ENCODE measurements at places on chromosomes 2 and 18.

DNA sequence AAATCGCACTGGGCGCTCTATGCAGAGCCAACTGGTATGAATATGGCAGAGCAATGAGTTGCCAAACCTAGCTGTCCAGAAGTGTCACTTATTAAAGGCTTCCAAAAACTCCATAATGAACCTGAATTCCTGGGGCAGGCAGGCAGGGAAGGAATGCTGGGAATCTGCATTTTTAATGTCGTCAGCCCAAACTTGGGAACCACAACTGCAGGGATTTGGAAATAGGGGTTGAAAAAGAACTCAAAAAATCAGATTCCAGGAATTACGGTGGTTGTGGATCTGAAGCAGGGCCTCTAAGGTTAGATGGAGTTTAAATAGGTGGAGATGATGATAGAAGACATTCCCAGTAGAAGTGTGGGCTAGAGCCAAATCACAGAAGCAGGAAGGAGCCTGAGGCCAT is 15.0 kb downstream of the NCKAP5 start:
- no peak for DNase-seq

DNA sequence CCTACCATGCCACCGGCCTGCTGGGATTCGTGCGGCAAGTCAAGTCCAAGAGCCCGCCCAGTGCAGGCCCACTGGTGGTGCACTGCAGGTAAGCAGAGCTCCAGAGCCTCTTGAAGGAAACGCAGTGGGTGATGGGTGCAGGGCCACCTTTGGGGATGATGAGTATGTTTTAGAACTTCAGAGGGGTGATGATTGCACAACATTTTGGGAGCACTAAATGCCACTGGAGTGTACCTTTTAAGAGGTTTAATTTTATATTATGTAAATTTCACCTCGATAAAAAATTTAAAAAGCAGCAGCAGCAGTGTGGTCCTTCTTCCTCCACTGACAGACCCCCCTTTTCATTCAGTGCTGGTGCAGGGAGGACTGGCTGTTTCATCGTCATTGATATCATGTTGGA is 233.1 kb upstream of the RAB12 start:
- no peak for DNase-seq

- DNase-seq = no peak
Observed at GRCh38 chr2:165474619-165475276, 5.2 kb downstream of the CSRNP3 start.

- DNase-seq = no peak
Observed at GRCh38 chr2:151175864-151176263, 85.8 kb downstream of the RBM43 start.

- no peak for DNase-seq
Observed at GRCh38 chr2:191264647-191265081, 19.5 kb downstream of the MYO1B start.

DNA sequence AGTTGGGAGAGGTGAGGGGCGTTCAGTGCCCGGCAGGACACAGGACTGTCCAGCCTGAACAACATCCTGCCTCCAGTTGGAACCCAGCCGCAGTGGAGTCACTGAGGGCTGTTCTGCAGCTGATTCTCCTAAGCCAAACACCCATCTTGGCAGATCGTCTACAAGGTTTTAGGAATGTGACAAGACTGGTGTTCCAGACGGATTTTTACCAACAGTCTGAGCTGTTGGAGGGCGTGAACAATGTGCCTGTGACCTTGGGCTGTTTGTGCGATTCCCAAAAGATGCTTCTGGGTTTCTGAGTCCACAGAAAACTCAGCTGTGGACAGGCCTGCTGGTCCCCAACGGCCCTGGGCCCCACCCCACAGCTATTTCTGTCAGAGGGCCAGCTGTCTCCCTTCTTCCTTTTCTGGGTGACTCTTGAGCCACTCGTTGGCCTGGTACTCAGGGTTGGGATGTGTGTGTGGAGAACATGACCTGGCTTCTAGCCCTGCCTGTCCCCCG is 5.7 kb downstream of the LRRFIP1 start:
- no peak for DNase-seq

DNA sequence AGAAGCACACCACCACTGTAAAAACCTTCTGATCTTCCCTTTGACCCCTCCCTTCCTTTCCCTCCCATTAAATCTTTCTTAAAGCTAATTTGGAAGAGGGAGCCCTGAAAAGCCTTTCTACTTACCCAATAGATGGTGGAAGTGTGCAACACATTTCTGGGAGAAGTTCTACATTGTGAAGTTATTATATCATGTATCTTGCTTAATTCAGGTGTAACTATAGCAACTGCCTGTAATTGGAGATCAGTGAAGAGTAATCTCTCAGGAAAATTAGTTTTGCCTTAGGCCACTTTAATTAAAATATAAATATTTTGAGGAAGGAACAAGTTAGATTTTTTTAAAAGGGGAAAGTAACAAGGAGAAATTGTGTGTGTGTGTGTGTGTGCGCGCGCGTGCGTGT is 266.0 kb downstream of the SH3BP4 start:
- DNase-seq = no peak

DNA sequence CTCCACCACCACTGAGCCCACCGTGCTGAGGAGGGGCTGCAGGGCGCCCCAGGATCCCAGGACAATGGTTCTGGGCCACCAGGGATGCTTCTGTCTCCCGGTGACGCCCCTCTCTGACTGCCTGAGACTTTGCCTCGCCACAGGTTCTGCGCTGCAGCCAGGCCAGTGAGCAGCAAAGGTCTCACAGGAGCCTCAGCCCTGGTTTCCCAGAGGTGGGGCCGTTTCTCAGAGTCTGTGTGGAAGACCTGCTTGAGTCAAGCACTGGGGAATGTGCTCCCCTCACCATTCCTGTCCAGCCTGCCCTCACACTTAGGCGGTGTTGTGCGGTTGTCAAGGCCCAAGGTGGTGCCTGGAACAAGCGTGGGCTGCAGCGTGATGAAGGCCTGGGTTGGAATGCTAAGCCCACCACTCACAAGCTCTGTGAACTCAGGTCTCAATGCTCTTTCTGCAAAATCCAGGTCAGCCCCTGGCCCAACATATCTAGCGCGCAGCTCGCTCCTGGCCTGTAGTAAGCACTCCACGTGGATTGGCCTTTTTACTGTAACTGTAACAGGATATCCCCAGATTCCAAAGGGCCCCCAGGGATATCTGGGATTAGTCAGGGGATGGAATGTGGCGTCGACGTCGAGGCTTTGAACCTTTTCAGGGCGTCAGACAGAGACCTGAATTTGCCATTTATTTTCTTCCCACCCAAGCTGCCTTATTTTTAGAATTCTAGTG is 47.6 kb downstream of the PLB1 start:
- no peak for DNase-seq

DNA sequence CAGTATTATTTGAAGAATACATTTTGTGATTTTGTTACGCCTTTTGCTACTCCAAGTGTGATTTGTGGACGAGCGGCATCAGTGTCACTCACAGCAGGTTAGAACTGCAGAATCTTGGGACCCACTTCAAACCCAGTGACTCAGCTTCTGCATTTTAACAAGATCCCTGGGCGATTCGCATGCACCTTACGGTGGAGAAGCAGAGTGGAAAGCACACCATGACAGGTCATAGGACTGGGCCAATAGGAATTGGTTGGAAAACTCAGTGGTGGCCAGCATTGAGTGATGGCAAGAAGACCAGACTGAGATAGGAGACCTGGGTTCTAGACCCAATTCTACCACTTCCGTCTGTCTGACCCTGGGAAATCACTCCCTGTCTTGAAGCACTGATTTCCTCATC is 26.3 kb downstream of the CTLA4 start:
- DNase-seq = no peak

- no peak for DNase-seq
Observed at GRCh38 chr2:1968209-1968987, 224.1 kb upstream of the PXDN start.

DNA sequence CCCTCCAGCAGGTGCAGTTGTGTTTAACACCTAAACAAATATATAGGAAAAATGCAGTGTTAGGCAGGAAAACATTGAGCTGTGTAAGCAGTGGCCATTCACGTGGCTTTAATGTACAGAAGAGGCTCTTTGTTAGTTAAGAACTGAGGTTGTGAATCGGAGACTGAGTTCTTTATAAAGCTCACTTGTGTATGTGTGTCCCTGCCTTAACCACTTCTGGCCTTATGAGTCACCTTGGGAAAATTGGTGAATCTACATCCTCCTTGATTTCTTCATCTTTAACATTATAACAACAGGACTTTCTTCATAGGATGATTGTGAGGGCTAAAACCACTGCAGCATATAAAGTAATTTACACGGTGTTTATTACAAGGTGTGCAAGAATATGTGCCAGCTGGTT is 188.4 kb upstream of the TPO start:
- no peak for DNase-seq

DNA sequence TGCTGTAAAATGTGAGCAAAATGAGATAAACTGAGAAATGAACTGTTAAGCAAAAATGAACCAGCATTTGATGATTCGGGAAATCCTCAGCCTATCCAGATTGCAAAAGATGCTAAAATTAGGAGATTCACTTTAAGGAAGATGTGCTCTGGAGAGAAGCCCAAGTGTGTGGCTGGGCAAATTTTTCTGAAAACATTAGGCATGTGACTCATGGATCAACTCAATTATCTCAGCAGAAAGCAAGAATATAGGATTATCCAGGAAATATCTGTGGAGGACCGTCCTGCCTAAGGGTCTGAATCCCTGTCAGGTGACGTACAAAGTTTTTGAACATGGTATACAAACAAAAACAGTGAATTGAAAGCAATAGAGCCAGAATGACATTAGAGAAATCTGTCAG is 1268.3 kb upstream of the TMEFF2 start:
- no peak for DNase-seq

DNA sequence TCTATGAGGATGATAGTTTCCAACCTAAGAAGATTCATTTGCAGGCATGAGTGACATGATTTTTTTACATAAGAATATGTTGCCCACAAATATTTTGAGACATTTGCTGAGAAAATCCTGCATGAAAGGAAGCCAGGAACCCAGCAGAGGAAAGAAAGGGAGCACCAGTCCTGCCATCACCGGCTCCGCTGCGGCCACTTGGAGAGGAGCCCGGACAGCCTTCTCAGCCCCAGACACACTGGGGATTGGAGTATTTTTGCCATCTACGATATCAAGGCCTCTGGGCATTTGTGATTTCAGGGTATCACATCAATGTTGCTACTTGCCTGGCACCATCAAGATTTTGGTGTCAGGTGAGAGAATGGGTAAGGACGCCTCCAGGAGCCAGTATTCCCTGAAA is 228.3 kb downstream of the PTGR3 start:
- no peak for DNase-seq

All from GM12864 (cell line).